NCI-H2081 treated with DMSO at 0.1 percent for 48 hours (cell line): ENCODE measurements at places on chromosomes 12 and 14.

DNA sequence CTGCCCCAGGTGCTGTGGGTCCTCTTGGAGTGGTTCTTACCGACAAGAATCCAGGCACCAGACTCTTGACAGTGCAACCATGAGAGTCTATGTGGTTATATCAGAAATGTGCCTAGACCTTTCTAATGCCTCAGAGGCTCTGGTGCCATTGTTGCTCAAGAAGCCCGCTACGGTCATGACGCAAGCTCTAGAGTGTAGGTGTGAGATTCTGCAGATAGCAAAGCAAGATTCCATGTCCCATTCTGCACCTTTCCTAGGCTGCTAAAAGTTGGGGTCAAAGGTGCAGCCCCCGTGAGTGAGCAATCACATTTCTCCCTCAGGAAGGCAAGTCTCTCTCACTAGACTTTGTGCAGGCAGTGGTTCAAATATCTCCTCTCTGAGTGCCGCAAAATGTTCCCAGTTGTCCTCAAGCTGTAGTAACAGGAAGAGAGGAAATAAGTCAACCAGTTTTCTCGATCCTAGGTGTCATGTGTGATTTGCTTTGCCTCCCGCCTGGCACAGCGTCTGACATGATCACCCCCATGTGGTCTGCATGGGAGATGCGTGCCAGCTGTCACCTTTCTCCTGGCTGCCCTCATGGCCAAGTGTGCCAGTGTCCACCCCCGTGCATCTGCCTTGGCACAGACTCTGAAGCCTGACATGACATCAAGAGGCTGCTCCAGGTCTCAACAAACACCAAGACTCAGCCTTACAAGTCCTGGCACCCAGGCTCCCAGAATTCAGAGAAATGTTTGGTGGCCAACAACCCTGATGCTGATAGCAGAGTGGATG is 122.5 kb upstream of the COCH start:
- DNase-seq = no peak

- DNase-seq = no peak
Observed at GRCh38 chr12:52575256-52575655, 1.6 kb upstream of the KRT74 start.

GRCh38 chr12:109286252-109286651 is 22.8 kb downstream of the FOXN4 start:
- no peak for DNase-seq

DNA sequence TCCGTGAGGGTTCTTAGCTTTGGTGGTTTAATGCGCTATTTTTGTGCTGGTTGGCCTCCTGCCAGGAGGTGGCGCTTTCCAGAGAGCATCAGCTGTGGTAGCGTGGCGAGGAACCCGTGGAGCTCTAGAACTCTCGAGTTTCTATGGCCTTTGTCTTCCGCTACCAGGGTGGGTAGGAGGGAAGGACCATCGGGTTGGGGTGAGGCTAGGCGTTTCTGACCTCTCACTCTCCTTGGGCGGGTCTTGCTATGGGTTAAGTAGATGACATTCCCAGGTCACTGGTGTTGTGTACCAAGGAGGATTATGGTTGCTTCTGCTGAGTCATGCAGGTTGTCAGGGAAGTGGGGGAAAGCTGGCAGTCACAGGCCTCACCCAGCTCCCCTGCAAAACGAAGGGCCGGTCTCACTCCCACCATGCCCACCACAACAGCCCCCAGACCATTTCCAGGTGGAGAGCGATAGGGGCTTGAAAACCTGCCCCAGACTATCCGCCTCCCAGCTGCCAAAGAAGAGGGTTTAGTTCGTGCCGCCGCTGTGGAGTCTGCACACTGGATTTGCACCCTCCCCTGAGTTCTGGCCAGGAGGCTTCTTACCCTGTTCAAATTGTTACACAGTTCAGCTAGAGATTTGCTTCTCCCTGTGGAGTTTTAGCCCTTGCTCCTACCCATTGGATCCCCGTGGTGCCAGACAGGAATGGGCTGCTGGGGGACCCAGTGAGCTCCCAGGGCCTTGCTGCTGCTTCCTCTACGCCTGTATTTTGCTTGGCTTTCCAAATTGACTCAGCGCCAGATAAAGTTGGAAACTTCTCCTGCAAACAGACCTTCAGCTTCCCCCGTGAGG is 21.9 kb downstream of the RNFT2 start:
- DNase-seq = no peak

DNA sequence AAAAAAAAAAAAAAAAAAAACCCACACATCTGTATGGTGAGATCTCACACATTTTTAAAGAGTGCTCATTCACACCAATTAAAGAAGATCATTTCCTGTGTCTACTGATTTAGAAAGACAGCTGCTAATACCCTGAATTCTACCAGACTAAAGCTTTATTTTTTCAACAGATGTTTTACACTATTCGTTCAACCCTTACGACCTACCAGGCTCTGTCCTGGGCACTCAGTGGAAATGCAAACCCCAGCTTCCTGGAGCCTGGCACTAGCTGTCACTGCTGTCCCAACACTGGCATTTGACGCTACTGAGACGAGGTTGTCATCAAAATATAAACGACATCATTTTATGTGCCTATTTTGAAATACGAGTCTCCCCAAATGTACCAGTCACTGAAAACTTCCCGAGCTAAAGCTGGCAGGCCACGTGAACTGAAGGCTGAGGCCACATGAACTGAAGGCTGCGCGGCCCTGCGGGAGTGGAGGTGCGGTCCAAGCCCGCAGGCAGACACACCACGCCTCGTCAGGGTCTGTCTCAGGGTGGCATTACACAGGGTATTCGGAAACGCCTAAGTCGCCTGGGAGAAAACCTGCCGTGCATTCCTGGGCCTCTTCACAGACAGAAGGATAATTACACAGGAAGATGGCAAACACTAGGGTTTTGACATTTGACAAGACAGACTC is 27.2 kb downstream of the SLC15A4 start:
- DNase-seq = no peak

DNA sequence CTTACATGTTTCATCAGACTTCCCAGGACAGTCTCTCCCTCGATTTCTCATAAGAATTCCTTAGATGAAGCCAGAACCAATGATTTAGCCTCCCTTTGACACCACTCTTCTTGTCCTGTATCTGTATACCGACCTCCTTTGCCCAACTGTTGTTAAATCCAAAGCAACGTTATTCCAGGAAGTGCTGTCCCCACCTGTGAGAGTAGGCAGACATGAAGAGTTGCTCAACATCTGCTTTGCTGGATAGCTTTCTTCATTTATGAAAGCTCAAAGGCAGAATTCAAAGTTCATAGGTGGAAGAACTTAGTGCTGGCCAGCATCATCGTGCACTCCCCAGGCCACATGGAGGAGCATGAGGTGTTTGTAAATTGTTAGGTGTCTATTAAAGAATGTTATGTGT is 55.6 kb downstream of the GTF2A1 start:
- DNase-seq = no peak

GRCh38 chr12:44780221-44780790 is 95.8 kb downstream of the NELL2 start:
- no peak for DNase-seq

DNA sequence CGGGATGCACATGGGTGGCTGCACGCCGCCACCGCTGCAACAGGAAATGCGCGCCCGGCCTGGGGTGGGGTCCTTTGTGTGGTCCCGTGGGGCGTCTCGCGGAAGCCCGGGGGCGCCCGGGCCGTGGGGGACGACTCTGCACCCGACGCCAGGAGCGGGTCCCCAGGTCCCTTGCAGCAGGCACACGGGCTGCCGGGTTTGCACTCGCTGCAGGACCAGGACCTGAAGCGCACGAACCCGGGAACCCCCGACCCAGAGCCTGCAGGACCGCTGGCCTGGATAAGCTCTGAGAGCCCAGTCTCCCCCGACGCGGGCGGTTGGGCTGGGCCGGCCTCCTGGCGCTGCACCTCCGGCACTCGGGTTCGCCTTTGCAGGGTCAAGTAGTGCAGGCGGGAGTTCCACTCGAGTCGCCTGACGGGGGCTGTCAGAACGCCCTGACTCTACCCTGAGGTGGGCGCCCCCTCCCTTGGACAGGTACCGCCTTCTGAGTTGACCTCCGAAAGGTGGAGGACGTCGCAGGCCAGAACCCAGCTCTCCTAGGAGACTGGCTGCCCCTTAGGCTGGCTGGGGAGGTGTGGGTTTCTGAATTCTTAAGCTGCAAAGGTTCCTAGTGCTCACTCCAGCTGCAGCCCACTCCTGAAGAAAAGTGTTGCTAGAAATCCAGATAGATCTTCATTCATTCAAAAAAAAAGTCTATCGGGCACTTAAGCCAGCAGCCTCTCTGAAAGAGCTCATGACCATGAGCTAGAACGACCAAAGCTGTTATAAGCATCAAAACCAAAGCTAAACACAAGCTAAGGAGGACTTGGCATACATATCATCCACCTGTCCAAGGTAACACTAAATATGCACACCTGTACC is 68.0 kb downstream of the RNF34 start:
- no peak for DNase-seq

DNA sequence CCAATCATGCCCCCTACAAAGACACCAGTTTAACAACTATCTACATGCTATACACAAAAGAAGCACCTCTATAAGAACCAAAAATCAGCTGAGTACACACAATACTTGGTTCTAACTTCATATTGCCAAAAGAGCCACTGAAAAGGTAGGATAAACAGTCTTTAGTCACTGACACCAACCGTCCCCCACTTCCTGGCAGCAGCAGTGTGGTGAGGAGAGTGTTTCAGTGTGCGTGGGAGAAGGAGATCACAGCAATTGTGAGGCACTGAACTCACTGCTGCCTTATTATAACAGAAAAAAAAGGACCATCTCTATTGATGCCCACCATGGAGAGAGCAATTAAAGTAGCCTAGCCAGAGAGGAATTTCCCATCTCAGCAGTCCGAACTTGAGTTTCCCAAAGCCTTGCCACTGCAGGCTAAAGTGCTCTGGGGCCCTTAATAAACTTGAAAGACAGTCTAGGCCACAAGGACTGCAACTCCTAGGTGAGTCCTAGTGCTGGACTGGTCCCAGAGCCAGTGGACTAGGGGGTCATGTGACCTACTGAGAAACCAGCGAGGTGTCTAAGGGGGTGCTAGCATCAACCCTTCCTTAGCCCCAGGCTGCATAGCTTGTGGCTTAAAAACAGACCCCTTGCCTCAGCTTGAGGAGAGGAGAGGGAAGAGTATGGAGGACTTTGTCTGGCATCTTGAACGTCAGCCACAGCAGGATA is 37.1 kb upstream of the LMNTD1 start:
- no peak for DNase-seq

- no peak for DNase-seq
Observed at GRCh38 chr14:100530270-100531072, 56.7 kb downstream of the BEGAIN start.

DNA sequence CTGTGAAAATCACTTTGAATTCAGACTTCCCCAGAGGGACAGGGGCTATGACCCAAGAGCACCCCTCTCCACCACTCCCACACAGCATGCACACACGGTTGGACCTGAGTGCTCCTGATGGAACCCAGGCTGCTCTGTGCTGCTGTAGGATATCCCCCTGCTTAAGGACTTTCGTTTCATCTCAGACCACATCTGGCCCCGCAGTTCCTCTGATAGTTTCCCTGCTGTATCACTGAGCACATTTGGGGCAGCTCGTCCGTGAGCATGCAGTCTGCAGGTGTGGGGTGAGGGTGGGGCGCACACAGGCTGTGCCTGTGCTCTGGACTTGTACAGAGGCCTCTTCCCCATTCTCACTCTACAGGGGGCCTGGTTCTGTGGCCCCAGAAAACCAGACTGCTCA is 345.2 kb upstream of the FKBP4 start:
- DNase-seq = no peak

DNA sequence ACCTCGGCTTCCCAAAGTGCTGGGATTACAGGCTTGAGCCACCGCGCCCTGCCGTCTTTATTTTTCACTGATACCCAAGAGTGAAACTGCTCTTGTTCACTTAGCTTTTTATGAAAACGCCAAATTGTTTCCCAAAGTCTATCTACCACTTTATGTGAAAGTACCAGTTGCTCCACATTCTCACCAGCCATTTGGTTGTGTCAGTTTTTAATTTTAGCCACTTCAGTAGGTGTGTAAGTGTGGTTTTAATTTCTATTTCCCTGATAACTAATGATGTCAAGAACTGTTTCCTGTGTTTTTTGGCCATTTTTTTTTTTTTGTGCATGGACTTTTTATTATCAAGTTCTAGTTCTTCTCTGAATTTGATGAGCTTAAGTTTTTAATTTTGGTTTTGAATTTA is 17.1 kb downstream of the CAND1 start:
- no peak for DNase-seq

- no peak for DNase-seq
Observed at GRCh38 chr12:127300075-127300474, 966.9 kb upstream of the TMEM132C start.

GRCh38 chr12:64663015-64663414 is 52.7 kb downstream of the RASSF3 start:
- DNase-seq = no peak

GRCh38 chr12:26153421-26154154 is 28.8 kb upstream of the BHLHE41 start:
- DNase-seq = no peak

- no peak for DNase-seq
Observed at GRCh38 chr12:96258104-96258961, 64.2 kb downstream of the ELK3 start.

DNA sequence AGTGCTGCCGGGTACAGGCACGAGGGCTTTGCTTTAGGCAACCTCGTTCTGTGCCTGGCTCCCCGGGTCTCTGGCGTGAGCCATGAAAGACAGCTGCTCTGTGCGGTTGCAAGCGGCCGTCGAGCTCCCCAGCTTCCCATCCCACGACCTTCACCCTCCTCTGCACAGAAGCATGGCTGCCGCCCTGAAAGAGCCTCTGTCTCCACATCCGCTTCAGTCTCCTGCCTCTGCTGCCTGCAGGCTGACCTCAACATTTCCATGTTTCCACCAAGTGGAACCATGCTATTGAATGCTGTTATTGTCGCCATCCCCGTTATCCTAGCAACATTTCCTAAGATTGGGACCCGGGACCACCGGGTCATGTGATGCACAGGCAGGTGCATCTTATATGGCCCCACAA is 57.1 kb downstream of the KDM2B start:
- no peak for DNase-seq

GRCh38 chr14:91837076-91837475 is 30.3 kb downstream of the TC2N start:
- no peak for DNase-seq

- DNase-seq = no peak
Observed at GRCh38 chr12:104526320-104526719, 69.6 kb downstream of the CHST11 start.

DNA sequence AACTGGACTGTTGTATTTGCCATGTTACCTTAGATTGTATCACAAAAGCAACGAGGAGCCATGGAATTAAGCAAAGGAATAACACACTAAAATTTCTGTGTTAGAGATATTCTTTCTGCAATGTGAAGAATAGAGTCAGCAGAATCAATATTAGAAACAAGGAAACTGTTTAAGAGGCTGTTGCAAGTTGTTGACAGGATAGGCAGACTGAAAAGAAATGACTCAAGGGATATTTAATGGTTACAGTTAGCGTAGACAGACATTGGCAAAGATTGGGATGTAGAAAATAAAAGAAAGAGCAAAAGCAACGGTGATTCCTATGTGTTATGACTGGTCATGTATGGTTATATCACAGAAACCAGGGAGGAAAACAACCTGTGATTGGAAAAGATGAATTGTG is 299.0 kb upstream of the PPFIA2 start:
- DNase-seq = no peak

DNA sequence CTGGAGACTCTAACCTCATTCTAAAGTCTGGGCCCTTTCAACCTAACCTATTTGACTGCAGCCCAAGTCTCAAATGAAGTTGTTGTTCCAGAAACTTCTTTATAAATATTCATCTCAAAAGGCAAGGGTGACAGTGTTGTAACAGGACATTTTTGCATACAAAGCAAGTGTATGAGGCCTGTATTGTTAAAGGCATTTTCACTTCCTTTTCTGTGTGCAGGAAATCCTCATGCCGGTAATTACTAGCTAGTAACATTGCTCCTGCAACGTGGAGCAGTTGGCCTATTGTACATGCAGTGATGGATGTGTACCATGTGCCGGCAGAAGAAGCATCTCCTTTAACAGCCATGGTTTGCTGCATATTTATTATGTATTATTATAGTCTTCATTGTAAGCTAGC is 156.5 kb upstream of the RMST start:
- DNase-seq = peak; percentile 22
